ENCODE measurements at places on chromosomes 3 and 15.

- DNase-seq, result no peak
These were observed 181.4 kb downstream of the SMAD6 start for GRCh38 chr15:66883284-66883911.

DNA sequence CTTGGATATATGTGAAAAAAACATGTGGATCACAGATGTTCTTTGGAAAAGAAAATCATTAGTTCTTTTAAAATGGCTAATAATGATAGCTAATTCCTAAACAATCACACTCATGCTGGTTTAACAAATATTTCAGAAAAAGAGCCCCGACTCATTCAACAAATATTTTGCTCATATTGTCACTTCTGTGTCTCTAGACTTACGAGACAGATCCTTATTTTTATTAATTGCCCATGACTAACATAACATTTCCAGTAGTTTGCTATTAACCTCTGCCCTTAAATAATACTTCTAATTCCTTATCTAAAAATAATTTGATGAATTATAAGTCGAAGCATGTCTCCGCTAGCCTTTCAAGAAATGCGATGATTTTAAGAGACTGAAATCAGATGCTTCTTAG lies 70.4 kb downstream of the SATB1 start:
- DNase-seq, result no peak

DNA sequence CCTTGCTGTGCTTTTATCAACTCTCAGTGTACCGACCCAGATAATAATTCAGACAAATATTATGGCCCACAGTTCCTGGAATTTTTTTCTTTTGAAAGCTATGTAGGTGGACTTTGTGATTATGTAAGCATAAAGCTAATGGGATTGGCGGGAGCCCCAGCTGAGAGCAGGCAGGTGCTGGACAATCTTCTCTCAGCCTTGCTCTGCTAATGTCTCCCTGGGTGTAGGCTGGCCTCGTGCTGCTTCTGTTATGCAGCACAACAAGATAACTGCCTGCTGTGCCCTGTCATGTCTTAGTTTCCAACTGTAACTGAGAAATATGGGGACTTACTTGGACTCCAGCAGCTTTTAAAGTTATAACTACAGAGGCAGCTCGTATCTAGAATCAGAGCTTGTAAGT lies 415.0 kb downstream of the PDCD6IP start:
- no peak for DNase-seq

- no peak for DNase-seq
These were observed 276.3 kb downstream of the RYR3 start for GRCh38 chr15:33586786-33587697.

DNA sequence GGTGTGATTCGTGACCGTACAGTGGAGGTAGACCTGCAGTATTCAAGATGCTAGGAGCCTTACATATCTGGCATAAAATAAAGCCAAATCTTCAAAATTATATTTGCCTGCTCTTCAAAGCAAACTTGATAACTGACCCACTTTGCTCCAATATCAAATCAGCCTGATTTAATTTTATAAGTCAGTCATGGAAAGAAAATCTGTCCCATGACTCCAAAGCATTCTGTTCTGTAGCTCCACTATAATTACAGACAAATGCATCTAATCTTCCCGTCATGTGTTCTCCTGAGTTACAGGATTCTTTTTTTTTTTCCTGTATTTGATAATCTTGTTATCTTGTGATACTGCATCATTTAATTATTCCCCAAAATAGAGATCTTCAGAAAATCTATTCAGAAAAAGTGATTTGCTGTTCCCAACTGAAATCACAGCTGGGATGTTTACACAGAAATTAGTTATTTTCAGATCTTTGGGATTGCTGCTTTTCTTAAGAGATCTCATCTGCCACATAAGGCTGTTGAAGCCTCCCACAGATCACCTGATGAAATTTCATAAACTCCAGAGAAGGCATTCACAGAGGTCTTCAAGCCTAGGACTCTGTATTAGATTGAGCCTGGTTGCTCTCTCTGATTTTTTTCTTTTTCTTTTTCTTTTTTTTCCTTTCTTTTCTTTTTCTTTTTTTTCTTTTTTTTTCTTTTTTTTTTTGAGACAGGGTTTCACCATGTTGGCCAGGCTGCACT lies 27.2 kb downstream of the TIMP4 start:
- DNase-seq, result no peak

DNA sequence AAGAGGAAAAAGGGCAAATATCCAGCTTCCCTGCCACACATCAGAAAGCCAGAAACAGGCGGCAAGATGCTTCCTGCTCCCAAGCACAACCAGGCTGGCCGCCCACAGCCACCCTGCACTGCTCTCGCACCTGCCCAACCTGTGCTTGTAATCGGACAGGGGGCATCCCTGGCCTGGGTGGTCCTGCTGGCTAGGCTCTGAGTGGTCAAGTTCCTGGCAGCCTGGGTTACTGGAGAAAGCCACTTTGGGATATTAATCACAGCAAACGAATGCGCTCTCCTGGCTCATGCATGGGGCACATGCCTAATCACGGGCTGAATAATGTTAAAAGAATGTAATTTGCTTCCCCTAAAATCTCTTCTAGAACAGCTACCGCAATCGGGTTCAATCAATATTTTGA lies 442.4 kb downstream of the MCTP2 start:
- no peak for DNase-seq

DNA sequence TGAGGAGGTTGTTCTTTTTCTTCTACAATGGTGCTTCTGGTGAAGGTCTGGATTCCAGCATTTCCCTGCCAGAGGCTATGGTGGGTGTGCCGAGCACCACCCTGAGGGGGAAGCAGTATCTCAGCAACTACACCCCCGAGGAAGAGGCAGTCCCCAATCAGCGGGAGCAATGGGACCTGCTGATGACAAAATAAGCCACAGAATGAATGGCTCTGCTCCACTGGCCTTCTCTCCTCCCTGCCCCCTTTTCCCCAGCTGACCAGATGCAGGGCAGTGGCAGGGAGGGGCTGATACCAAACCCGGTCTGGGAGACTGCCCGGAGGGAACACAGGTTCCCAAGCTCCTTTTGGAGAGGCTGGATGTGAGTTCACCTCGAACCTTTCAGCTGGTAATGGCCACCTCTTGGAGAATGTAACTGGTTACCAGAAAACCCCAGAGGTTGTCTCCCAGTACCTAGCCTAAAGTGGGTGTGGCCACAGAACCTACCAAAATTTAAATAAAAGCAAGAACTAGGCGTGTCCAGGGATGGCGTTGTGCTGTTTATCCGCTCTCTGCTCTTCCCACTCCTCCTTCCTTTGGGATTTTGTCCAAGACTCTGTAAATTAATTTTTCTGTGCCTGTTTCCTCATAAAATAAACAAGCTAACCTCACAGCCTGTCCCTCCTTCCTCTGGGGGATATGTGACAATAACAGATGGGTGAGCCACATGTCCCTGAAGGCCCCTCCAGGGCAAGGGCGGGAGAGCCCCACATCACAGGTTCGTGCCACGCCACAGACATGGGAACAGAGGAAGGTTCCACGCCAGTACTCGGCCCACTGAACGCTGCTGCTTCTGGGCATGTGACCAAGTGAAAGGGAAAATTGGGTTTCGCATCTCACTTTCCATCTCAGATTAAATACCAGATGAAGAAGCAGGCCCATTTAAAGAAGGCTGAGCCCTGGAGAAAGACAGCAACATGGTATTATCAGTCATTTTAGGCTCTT lies 35.1 kb upstream of the SPTBN5 start:
- DNase-seq, result no peak

DNA sequence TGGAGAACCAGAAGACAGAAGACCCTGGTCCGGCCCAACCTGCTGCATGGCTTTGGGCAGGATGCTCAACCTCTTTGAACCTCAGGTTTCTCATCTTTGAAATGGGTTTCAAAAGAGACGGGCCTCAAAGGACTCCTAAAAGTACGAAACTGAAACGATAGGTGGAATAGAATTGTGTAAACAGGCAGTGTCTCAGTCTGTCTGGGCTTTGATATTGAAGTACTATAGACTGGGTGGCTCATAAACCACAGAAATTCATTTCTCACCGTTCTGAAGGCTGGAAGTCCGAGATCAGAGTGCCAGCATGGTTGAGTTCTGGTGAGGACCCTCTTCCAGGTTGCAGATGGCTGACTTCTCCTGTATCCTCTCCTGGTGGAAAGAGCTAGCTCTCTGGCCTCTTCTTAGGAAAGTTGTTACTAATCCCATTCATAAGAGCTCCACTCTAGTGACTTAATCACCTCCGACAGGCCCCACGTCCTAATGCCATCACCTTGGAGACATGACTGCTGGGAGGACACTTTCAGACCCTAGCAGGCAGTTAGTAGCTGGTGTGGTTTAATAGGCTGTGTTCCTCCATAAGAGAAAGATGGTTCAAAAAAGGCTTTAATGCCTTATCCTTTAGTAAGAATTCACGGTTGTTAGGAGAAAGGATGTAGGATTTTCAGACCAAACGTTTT lies 35.7 kb downstream of the SSUH2 start:
- no peak for DNase-seq

DNA sequence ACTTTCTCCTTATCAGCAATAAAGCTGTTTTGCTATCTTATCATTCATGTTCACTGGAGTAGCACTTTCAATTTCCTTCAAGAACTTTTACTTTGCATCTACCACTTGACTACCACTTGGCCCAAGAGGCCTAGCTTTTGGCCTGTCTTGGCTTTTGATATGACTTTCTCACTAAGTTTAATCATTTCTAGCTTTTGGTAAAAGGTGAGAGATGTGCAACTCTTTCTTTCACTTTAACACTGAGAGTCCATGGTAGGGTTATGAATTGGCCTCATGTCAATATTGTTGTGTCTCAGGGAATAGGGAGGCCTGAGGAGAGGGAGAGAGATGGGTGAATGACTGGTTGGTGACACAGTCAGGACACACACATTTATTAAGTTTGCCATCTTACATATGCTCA lies 31.0 kb upstream of the FAM3D start:
- no peak for DNase-seq

- no peak for DNase-seq
These were observed 136.2 kb downstream of the TNIK start for GRCh38 chr3:171323938-171324536.

DNA sequence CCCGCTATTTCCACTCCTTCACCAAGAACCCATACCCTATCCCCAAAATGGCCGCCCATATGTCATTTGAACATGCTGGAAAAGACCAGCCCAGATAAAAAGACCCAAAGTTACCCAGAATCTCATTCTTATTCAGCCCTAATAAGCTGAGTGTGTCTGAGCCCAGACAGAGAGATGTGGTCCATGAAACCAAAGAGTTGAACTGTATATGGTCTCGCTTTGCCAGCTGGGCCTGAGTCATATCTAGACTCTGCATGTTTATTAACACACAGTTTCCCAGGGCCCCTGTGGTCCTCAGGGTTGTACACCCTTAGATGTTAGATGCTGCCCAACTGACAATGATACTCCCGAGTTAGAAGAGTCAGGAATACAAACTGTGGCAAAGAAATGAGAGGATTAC lies 201.9 kb upstream of the STRIT1 start:
- no peak for DNase-seq

All from stimulated activated CD8-positive, alpha-beta memory T cell treated with anti-CD3 and anti-CD28 coated beads, Interleukin-4, amount 100 ng/mL, for 1 hour (primary cell).